IMR-90 (cell line): ENCODE measurements at places on chromosomes 4 and X. TPM values are rescaled to one million over a fixed set of nuclear protein-coding genes. Genes with fewer than 3 reads are reported as not detected.
A peak's percentile ranks its signal among the peaks of the same experiment; 100 is the strongest.

NDUFB11 gene
- total RNA-seq = 17.0 and 24.4 TPM in 2 replicates

BEX1 gene
- total RNA-seq = 0.18 TPM in 1 of 2 replicates, not detected in the other

DNA sequence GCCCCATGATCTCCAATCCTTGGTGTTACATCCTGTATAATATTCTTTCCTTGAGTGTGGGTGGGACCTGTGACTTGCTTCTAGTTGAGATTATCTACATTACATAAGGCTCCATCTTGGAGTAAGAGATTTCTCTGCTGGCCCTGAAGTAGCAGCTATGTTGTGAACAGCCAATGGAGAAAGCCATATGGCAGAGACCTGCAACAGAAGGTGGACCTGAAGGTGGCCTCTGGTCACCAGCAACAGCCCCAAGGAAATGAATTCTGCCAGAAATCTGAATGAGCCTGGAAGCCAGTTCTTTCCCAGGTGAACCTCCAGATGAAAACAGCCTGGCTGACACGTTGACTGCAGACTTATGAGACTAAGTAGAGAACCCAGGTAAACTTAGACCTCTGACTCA, 2.3 kb upstream of the INTS6L start:
- no peak for DNase-seq

FAM47E gene
- total RNA-seq = under 0.01 TPM in 1 of 2 replicates, not detected in the other

- no peak for DNase-seq
Observed at GRCh38 chr4:166941629-166942028, 292.7 kb downstream of the SPOCK3 start.

HAND2 gene
- 0.36 and 0.56 TPM in 2 replicates for total RNA-seq

DNA sequence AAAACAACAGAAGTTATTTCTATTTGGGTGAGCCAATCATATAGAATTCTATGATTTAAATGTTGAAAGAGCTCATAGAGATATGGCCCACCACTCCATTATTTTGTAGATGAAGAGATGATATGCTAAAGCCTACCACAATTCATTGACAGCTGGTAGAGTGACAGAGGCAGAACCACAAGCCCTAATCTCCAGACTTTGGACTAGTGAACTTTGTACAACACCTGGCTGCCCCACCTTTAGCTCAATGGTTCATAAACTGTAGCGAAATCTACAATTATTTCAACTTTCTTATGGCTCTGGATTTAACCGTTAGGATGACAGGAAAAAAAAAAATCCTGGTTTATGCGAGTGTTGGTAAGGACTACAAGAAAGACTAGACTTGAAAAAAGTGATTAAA, 50.9 kb downstream of the PRKG2 start:
- DNase-seq = no peak

GRCh38 chrX:72526534-72527508, 45.8 kb downstream of the HDAC8 start:
- peak; percentile 21 for DNase-seq

- no peak for DNase-seq
Observed at GRCh38 chrX:148947399-148947975, 447.1 kb downstream of the AFF2 start.

GRCh38 chrX:129525162-129525561, 1.9 kb upstream of the SMARCA1 start:
- no peak for DNase-seq

VCX3A gene
- not detected in 2 replicates for total RNA-seq

DNA sequence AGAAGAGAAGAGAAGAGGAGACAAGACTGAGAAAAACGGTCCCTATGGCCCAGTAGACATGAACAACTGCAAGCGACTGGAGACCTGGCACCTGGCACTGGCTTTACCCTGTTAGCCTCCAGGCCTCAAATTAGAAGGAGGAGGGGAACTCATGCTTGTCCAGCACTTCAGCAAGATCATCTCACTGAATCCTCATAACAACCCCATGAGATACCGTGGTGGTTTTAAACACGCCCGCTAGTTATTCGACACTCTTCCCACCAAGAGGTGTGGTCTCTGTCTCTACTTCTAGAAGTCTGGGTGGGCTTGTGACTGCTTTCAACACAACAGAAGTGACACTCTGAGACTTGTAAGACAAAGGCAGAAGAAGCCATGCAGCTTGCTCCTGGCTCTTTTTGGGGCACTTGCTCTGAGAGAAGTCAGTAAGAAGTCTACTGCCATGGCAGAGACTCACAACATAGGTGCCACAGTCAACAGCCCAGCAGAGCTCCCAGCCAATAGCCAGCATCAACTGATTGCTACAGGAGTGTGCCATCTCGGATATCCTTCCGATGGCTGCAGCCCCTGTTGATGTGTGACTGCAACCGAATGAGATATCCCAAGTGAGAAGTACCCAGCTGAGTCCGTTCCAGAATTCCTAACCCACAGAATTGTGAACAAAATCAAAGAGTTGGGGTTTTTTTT, 34.0 kb upstream of the BCOR start:
- no peak for DNase-seq

DNA sequence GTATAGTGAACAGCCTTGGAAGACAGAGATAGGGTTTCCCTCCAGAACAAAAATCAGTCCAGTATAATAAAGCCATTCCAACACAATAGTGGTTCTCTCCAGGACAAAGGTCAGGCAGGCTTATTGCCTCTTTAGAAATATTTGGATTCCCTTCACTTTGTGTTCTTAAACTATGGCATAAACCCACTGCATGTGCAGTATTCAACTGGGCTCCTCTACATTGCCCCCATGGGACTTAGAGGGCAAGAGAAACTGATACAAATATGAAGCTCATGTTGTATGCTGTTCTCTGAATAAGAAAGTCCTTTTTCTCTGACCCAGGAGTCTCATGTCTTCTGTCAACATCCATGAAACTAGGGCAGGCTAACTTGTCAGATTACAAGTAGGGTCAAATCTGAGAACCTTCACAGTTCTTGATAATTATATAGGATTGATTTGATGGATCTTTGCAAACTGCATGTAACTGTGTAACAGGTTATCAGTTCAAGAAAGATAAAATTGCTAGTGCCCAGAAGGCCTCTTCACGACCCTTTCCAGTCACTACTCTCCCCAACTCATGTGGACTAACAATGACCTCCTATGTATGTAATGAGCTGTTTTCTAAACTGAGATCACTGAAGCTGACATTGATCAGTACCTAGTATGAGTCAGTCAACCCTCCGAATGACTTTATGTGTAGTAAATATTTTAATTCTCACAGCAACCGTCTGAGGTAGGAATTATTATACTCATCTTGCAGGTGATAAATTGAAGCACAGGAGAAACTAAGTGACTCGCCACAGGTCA, 31.9 kb upstream of the FAM9C start:
- peak; percentile 51 for DNase-seq

GRCh38 chr4:28788929-28789490, 1928.4 kb downstream of the STIM2 start:
- no peak for DNase-seq

DNA sequence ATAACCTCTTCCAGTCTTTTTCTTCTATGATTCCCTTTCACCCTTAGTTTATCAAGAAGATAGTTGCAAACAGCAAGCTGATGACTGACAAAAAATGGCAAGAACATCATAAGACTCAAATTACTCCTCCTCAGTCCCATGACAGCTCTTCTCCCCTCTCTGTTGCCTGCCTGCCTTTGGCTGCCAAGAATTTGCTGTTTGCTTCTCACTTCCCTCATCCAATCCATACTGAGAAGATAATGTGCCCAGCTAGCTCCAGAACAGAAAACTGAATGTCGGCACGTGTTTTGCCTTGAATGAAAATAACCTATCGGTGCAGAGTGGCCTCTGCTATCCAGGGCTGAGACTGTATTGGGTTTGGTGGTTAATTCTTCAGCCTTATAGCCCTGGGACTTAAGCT, 192.1 kb downstream of the PPARGC1A start:
- no peak for DNase-seq

DNA sequence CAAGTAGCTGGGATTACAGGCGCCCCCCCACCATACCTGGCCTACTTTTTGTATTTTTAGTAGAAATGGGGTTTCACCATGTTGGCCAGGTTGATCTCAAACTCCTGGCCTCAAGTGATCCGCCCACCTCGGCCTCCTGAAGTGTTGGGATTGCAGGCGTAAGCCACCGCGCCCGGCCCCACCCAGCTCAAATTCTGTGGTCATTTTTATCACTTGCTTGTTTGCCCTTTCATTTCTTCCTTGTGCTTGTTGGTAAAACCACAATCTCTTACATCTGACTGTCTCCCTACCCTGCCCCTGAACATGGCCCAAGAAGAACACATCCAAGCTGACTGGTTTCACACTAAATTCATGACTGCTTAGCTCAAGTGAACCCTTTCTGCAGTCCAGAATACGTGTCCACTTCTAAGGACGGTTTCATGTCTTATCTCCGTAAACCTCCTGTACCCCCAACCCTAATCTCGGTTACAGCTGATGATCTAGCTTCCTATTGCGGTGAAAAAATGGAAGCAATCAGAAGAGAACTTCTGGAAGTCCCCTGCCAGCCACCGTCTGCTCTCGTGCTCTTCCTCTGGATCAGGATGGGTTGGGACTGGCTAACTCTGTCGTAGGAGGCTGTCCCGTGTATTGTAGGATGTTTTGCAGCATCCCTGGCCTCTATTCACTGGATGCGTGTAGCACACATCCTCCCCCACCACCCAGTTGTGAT, 5.4 kb upstream of the RS1 start:
- DNase-seq = no peak

ABLIM2 gene
- total RNA-seq = under 0.01 TPM in 2 replicates

DNA sequence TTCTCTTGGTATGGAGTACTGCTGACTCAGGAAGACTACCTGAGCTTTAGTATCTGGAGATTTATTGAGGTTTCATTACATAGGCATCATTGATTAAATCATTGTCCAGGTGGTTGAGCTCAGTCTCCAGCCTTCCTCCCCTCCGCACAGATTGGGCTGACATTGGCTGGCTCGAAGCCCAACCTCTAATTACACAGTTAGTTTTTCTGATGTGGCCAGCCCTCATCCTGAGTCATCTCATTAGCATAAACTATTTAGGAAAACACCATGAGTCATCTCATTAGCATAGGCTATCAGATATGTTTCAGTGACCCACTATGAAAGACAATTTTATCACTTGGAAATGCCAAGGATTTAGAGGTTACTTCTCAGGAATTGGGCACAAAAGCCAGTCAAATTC, 93.9 kb upstream of the ANKRD50 start:
- DNase-seq = peak; percentile 63

DNA sequence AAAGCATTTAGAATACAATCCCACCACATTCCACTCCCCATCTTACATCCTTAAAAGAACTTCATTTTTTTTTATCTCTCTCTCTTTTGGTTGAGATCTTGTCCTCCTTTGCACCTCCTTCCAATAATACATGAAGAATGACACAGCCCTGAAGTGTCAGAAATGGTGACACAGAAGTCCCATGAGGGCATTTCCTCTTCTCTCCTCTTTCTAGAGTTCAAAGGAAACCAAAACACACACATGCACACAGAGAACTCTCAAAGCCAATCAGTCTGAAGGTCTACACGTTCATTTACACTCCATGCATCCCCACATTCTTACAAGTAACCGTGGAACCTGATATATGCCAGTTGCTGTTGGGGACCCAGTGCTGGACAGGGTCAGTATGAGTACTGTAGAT, 450.7 kb downstream of the HNRNPD start:
- no peak for DNase-seq

CT55 gene
- not detected in 2 replicates for total RNA-seq

CSN1S1 gene
- total RNA-seq = not detected in 2 replicates

TGIF2LX gene
- not detected in 2 replicates for total RNA-seq

GLRB gene
- 3.0 and 3.9 TPM in 2 replicates for total RNA-seq

TAB3 gene
- 4.7 and 6.1 TPM in 2 replicates for total RNA-seq

DNA sequence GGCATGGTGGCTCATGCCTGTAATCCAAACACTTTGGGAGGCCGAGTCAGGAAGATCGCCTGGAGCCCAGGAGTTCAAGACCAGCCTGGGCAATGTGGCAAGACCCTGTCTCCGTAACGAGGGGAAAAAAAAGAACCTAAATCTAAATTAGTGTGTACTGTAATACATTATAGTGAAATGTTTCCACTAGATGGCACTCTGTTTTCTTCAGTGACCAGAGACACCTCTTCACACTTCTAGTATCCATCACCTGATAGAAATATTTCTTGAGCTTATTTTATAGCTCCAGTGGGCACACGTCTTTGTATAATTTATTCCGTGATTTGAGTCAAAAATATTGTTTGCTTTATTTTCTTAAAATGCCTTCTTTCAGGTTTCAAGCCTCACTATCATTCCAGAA, 600.9 kb upstream of the DIPK2B start:
- peak; percentile 34 for DNase-seq

DNA sequence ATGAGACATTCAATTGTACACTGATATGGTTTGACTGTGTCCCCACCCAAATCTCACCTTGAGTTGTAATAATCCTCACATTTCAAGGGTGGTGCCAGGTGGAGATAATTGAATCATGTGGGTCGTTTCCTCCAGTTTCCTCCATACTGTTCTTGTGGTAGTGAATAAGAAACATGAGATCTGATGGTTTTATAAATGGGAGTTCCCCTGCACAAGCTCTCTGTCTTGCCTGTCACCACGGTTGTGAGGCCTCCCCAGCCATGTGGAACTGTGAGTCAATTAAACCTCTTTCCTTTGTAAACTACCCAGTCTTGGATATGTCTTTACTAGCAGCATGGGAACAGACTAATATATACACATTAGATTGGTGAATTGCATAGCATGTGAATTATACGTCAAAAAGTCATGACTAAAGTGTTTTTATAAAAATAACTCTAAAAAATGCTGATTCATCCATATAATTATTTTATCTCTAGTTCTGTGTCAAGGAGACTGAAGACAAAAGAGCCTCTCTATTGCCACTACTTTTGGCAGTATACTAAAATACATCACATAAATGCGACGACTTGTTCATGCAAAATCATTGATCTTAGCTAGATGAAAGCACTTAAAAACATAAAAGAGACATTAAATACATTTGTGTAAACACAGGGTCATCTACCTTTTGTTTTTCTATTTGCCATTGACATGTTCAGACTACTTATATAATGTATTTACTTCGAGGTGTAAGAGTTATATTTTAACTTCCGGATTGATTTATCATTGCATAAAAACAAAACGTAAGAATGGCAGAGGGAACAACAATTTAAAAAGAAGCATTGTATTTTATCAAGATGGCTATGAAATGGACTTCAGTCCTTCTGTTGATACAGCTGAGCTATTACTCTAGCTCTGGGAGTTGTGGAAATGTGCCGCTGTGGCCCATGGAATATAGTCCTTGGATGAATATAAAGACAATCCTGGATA, 50.1 kb downstream of the YTHDC1 start:
- DNase-seq = no peak

TBC1D9 gene
- 15.2 and 16.9 TPM in 2 replicates for total RNA-seq
